H4 (cell line): ENCODE measurements at places on chromosomes 4 and X. TPM values are rescaled to one million over a fixed set of nuclear protein-coding genes. Genes with fewer than 3 reads are reported as not detected.
A peak's percentile ranks its signal among the peaks of the same experiment; 100 is the strongest.

CXCL11 gene
- not detected in 2 replicates for total RNA-seq

WWC2 gene
- 8.5 and 10.9 TPM in 2 replicates for total RNA-seq

CTAG2 gene
- total RNA-seq: not detected in 2 replicates

RIBC1 gene
- 0.70 and 1.2 TPM in 2 replicates for total RNA-seq

ARHGAP6 gene
- 0.14 and 0.66 TPM in 2 replicates for total RNA-seq

NR3C2 gene
- total RNA-seq: 1.2 and 1.9 TPM in 2 replicates

FAM9B gene
- not detected in 2 replicates for total RNA-seq

ANKRD37 gene
- total RNA-seq: 6.4 and 9.5 TPM in 2 replicates

AMER1 gene
- 3.4 and 4.9 TPM in 2 replicates for total RNA-seq

NSG1 gene
- 7.5 and 8.9 TPM in 2 replicates for total RNA-seq

TRPC5OS gene
- 0.04 and 0.33 TPM in 2 replicates for total RNA-seq

CDX4 gene
- total RNA-seq: not detected in 2 replicates

DNA sequence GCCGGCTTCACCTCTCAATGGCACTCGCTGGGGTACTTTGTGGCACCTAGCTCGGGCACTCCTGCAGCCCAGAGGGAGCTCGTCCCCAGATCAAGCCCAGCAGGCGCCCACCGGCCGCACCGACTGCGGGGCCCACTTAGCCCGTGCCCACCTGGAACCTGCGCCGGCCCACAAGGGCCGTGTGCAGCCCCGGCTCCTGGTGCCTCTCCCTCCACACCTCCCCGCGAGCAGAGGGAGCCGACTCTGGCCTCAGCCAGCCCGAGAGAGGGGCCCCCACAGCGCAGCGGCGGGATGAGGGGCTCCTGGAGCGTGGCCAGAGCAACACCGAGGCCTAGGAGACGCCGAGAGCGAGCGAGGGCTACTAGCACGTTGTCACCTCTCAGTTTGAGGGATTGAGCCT is 82.1 kb upstream of the SHISA3 start:
- no peak for DNase-seq

DNA sequence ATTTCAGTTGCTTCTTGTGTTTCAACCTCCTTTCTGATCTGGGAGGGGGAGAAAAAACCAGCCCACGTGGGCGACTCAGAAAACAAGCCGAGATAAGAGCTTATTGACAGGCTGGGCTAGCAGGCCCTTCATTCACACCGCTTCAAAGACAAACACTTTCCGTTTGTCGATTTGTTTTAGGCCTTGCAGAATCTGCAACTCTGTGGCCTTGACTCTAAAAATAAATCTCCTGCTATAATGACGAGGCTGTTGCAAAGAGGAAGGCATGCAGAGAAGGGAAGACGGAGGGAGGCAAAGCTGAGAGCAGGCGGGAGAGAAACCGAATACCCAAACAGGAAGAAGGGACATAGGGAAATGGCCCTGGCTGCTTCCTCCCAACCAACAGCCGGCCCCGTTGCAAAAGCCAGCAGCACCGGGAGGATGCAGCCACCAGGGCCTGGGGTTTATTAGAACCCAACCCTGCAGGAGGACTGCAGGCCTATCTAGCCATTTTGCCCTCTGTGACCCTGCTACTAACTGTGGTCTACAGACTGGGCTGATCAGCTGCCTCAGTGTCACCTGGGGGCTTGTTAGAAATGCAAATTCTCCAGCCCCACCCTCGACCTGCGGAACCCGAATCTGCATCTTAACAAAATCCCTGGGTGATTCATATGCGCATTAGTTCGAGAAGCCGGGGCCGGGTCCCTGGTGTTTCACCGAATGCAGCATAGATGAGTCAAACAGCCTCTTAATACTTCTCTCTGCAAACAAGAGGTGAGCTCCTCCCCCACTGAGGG is 325.5 kb downstream of the BCOR start:
- DNase-seq: no peak

GRCh38 chrX:681989-682388 is 51.4 kb downstream of the SHOX start:
- no peak for DNase-seq

GRCh38 chrX:3425031-3425430 is 78.6 kb upstream of the MXRA5 start:
- no peak for DNase-seq

- no peak for DNase-seq
Measured at GRCh38 chrX:13271511-13271910, 48.3 kb downstream of the ATXN3L start.

DNA sequence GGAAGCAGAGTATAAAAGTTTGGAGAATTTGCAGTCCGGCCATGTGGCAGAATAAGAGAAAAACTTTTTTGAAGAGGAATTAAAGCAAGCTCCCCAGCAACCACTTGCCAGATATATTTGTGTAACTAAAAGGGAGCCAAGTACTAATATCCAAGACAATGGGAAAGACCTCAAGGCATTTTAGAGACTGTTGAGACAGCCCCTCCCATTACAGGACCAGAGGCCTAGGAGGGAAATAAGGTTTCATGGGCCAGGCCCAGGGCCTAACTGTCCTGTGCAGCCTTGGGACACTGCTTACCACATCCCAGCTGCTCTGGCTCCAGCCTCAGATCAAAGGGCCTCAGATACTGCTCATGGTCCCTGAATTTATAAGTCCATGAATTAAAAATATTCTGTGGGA is 659.4 kb downstream of the PCDH19 start:
- no peak for DNase-seq

DNA sequence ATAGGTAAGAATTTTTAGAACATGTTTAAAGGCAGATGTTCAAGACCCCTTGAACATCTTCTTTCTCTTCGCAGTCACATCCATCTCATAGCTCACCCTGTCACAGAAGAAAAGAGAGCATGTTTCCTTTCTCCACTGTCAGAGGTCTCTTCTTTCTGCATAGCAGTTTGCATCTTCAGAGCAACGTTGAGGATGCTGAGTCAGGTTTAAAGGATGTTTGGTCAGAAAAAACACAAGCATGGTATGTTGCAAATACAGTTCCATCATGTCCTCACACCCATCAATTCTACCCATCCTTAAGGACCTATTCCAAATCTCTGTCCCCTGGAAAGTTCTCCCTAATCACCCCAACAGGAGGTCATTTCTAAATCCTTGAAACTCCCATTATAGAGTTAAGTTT is 84.8 kb downstream of the STOX2 start:
- no peak for DNase-seq

DNA sequence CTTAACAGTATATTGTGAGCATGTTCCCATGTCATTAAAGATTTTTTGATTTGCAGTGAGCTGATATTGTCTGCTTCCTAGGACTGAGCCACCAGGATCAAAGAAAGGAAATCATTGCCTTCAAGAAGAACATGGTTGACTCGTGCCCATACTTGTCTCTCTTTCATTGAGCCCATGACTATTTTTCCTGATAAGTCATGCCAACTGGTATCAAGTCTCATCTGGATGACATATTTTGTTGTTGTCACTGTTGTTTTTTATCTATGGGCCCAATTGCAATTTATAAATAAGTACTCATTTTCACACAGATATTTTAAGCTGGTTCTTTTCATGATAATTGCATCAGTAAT is 10.2 kb upstream of the RHOH start:
- DNase-seq: no peak

GRCh38 chr4:77619408-77619807 is 13.8 kb downstream of the CXCL13 start:
- DNase-seq: peak; percentile 25

GRCh38 chrX:18179446-18179845 is 41.2 kb downstream of the BEND2 start:
- DNase-seq: no peak

- DNase-seq: peak; percentile 94
Measured at GRCh38 chr4:10096201-10096977, 20.2 kb downstream of the WDR1 start.

DNA sequence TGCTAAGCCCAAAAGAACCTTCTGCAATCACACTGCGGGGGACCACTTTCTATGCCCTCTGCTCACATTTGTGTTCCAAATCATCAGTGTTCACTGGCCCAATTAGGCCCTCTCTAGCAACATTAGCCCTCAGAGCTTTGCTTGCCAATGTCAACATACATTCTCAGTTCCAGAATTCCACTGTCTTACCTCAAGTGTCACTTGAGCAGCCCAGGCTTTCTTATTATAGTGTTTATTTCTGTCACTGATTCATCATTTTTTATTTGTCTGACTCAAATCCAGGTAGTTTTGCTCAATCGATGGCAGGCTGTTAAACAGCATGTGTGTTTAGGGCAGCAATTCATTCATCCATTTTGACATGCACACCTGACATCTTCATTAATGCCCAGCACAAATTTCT is 291.2 kb downstream of the TEX13A start:
- DNase-seq: no peak

GRCh38 chr4:87211249-87211952 is 9.0 kb downstream of the KLHL8 start:
- DNase-seq: no peak

DNA sequence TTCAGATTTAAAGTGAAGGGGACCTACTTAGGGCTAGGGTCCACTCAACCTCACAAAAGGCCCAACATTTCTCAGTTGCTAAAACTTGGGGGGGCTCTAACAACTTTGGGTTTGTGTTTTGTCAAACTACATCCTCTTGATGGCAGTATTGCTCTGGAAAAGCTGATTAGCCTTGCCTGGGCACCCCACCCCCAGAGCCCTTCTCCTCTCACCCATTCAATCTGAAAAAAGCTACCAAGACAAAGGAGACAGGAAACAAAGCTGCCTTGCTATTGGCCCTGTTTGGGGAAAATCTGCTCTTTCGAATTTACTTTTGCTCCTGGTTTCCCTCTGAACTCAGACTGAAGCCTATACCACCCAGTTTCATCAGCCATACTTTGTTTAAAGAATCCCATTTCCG is 195.2 kb upstream of the STK26 start:
- peak; percentile 81 for DNase-seq

GRCh38 chrX:40433160-40433559 is 147.6 kb upstream of the ATP6AP2 start:
- no peak for DNase-seq

DNA sequence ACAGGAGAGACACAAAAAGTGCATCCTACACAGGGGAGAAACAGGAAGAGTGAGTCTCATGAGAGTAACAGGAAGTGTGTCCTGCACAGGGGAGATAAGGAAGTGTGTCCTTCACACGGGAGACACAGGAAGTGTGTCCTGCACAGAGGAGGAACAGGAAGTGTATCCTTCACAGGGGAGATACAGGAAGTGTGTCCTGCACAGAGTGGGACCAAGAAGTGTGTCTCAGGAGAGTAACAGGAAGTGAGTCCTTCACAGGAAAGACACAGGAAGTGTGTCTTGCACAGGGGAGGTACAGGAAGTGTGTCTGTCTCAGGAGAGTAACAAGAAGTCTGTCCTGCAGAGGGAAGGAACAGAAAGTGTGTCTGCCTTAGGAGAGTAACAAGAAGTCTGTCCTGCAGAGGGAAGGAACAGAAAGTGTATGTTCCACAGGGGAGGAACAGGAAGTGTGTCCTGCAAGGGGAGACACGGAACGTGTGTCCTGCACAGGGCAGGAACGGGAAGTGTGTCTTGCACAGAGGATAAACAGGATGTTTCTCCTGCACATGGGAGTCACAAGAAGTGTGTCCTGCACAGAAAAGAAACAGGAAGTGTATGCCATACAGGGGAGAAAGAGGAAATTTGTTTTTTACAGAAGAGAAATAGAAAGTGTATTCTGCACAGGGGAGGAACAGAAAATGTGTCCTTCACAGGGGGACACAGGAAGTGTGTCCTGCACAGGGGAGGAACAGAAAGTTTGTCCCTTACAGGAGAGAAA is 102.0 kb downstream of the ARSF start:
- DNase-seq: peak; percentile 7

- DNase-seq: no peak
Measured at GRCh38 chr4:55359397-55359916, 13.4 kb downstream of the SRD5A3 start.

DNA sequence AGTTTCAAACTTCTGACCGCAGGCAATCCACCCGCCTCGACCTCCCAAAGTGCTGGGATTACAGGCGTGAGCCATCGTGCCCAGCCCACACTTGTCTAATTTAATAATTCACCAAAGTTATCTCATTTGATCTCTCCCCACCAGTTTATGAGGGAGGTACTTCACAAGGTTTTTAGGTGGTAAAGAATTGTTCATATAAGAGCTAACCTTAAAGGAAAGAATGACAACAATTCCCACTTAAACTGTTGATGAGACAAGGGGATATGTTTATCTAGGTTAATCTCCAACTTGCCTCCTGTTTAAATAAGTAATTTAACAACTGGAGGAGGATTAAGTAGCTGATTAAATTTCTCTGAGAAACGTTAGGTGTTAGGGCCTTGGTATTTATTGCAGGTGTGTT is 117.6 kb upstream of the CBLL2 start:
- no peak for DNase-seq

DNA sequence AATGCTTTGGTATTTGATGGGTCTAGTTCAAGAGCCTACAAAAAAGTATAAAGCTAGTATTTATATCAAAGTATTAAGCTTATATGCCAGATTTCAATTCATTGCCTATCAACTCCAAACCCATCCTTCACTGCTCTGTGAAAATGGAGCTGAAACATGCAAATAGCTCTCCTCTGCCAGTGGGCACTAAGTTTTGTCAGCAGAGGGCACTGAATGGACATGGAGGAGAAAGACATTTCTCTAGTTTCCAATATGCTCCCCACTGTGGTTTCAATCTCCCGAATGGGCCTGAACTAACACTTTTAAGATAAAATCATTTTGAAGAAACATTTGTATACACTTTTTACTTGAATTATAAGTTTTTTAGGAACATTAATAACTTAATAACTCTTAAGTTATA is 12.4 kb downstream of the PPID start:
- peak; percentile 6 for DNase-seq

DNA sequence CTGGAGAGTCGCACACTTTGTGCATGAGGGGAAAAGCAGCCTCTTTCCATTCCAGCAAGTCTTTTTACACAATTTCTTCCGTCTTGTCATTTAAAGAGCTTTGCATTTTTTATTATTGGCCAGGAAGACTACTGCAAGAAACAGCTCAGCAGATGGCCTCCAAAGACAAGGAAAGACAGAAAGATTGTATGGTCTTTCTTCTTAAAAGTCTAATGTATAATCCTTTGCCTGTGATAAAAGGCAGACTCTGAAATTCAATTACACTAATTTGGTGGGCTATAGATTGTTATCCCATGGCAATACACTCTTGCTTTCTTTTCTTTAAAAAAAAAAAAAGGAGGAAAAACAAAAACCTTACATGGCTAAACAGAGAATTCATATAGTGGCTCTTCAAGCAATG is 5.9 kb downstream of the CAPN6 start:
- no peak for DNase-seq
